ENCODE measurements at places on chromosomes 6 and 20.

DNA sequence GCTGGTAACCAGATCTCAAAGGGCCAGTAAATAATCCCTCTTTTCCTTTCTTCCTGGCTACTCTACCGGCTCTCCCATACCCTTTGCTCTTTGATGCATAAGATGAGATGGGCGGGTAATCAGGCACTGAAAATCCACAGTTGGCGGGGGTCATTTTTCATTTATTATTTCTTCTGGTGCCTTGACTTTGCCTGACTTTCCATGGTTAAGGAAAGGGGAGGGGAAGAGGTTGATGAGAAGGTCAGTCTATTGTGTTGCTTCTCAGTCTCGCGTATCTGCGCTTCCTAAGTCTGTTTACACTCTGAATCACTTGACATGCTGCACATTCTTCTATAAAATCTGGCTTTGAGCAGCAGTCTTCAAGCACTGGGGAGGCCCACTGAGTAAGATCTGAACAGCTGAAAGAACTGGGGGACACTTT lies 121.1 kb upstream of the HDGFL1 start:
- peak; percentile 50 for DNase-seq

- no peak for DNase-seq
Observed at GRCh38 chr6:137013031-137013430, 31.7 kb downstream of the IL20RA start.

GRCh38 chr20:24694157-24694726 lies 224.8 kb downstream of the SYNDIG1 start:
- DNase-seq = no peak

- DNase-seq = no peak
Observed at GRCh38 chr6:1987640-1988039, 257.8 kb downstream of the GMDS start.

DNA sequence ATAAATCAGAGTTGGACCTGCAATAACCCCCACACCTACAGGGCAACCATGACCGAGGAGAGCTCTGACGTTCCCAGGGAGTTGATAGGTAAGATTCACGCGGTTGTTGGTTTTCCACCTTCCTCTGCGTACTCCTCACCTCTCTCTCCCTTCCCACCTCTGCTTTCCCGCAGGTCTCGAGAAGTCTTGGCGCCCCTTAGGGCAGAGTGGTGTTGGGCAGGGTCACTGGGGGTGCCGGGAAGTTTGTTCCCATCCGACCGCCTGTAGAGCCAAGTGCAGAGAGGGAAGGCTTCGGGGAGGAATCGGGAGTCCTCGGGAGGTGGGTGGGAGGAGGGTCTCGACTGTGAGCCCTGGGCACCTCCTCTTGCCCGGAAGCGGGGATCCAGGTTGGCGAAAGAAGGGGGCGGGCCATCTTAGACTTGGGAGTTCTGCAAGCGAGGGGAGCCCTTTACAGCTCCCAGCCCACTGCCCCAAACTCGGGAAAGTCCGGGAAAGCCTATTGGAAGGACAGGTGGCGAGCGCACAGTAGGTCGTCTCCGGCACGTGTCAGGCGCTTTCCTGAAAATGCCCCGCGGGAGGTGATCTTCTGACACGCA lies 672 bp downstream of the CARMIL1 start:
- no peak for DNase-seq

DNA sequence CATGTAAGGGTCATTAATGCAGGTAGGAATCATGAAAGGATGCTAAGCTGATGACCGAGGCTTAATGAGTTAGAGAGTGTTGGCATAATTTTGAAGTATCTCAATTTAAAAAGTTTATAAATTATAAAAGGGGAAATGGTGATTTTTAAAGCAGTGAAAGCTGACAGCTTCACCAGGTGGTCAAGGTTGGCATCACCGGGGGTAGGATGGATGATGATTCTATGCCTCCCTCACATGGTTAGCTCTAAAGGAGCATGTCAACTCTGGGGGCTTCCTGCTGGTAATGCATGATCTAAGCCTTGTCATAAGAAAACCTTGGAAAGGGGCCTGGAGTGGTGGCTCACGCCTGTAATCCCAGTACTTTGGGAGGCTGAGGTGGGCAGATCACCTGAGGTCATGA lies 89.2 kb upstream of the MARCKS start:
- DNase-seq = no peak

DNA sequence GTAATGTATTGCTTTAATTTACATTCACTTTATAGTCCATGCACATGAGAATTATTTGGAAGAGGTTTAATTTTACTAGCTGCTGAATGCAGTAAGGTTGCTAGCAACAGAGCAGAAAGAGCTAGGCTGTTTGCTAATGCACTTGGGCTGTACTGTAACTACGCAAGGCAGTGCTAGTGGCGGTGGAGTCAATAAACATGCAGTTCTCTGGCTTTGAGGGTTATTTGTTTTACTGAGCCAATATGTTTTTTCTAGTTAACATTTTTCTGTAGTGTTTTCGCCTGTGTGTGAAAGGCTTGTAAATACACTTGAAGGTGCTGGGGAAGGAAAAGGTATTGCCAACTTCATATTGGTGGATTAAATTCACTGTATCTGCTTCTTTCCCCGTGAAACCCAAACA lies 112.8 kb downstream of the BTBD3 start:
- no peak for DNase-seq

- DNase-seq = no peak
Observed at GRCh38 chr20:34315236-34315635, 12.1 kb upstream of the AHCY start.

DNA sequence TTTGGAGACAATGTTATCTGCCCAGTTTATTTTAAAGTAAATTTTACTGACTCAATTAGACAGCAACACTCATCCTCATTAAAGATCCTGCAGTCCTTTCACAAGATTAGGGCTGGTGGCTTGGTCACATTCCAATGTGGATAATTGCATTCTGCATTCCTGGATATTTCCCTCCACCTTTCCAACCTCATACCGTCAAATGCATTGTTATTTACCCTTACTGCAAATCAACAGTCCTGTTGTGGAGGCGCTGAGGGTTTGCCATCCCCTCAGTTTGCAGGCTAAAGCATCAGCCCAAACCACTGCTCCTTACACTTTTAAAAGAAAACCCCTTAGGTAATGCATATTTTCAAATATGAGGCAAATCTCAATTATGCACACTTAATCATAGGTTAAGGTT lies 5.4 kb downstream of the CITED2 start:
- DNase-seq = no peak

DNA sequence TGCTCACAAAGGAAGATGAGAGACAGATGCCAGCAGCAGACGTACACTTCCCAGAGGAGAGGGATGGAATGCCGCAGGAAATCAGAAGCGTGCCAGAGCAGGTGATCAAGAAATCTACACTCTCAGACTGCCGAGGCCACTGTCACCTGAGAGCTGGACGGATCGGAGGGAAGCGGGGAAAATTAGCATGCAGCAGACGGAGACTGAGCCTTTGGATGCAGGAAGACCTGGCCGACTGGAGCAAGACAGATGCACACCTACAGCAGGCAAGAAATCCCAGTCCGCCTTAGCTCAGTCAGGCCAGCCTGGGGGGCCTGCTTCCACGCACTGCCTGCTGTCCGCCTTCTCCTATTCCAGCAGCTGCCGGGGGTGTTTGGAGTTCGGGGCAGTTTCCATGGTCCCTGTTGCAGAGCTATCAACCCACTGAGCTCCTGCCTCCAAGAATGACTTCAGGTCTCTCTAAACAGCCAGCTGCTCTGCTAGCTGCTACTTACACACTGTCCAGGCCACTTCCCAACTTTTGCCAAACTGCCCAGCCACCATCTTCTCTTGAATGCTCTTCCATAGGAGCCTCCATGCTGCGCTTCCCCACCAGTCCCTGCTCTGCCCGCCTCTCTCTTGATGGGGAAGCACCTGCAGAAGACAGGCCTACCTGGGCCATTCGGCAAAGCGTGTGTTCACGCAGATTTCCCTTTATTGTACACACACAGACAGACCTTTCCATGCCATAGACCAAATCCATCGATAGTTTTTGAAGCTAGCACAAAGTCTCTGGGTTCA lies 368.5 kb downstream of the ZFAND3 start:
- no peak for DNase-seq

GRCh38 chr6:25085756-25086155 lies 150.0 kb upstream of the RIPOR2 start:
- DNase-seq = no peak

- no peak for DNase-seq
Observed at GRCh38 chr6:111871207-111871606, 2.0 kb downstream of the FYN start.

All from right renal cortex interstitium (tissue), 3 donors.